ENCODE measurements at places on chromosomes 16 and 17.
A peak's percentile ranks its signal among the peaks of the same experiment; 100 is the strongest.

GRCh38 chr17:14748036-14748710 lies 447.3 kb downstream of the HS3ST3B1 start:
- peak; percentile 8 for DNase-seq

- DNase-seq, result peak; percentile 52
Observed at GRCh38 chr16:9256196-9256595, 164.8 kb downstream of the HAPSTR1 start.

GRCh38 chr17:50865060-50865867 lies 890 bp downstream of the TOB1 start:
- DNase-seq, result peak; percentile 43

DNA sequence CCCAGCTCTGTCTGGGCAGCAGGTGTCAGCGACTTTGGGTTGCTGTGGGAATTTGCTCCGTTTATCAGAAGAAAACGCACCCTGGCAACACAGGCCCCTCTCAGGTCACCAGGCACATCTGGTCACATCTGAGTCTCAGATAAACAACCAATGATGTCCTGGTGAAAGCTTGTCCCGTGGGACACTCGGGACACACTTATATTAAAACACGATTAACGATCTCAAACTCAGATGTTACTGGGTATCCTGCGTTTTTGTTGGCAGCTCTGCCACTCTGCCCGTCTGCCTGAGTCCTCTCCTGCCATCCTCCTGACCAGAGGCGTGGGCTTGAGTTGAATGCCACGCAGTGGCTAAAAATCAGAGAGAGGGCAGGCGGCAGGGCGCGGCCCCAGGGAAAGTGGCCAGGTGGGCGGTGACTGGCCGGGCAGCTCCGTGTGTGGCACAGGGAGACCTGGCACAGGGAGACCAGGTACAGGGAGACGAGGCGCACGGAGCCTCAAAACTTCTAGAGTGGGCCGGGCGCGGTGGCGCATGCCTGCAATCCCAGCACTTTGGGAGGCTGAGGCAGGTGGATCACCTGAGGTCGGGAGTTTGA lies 2.1 kb downstream of the SECTM1 start:
- no peak for DNase-seq

DNA sequence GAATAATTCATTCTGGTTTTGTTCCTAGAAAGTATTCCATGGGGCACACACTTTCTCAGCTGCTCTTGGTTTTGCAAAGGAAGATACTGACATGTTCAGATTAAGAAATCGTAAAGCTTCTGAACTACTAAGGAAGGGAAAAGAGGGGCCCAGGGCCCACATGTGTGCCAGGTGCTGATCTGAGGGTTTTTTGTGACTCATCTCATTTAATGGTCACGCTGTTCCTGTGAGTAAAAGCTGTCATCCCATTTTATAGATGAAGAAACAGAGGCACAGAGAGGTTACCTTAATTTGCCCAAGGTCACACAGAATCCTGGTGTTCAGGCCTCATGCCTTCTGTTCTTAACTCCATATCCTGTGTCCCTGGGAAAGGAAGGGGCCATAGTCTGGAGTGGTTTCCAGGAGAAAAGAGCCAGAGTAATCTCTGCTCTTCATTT lies 113.2 kb downstream of the MSI2 start:
- no peak for DNase-seq

- DNase-seq, result no peak
Observed at GRCh38 chr17:82332669-82333278, 792 bp downstream of the SECTM1 start.

GRCh38 chr17:47802341-47803022 lies 19.1 kb downstream of the OSBPL7 start:
- peak; percentile 58 for DNase-seq

All from Jurkat, Clone E6-1 (cell line).